GOT3 (cell line): ENCODE measurements at places on chromosomes 3 and 15.

DNA sequence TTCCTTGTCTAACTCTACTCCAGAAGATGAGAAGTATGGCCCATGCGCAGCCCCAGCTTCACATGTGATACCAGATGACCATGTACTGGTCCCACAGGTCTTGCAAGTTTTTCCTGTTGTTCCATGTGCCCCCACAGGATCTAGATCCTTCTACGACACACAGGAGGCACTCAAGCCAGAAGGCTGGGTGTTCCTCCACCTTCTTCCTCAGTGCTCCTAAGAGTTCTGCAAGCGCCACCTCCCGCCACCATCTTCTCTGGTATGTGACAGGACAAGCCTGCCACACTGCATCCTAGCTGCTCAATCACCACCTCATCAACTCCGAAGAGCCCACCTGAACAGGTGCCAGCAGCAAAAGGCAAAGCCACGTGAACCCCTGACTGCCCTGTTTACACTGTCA, 43.1 kb downstream of the XXYLT1 start:
- DNase-seq: no peak

DNA sequence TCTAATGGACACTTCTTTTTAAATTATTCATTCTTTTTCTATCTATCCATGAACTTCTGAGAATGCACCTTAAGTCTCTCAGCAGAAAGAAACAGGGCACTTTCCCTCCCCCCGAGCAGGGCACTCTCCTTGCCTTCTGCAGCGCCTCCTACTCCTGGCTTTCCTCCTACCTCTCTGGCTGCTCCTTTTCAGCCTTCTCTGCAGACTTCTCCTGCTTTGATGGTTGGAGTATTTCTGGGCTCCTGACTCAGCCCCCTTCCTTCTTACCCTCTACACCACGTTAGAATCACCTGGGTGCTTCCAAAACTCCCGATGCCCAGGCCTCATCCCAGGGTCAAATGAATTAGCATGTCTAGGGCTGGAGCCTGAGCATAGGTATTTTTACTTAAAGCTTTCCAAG, 3.4 kb downstream of the SCN5A start:
- DNase-seq: no peak

DNA sequence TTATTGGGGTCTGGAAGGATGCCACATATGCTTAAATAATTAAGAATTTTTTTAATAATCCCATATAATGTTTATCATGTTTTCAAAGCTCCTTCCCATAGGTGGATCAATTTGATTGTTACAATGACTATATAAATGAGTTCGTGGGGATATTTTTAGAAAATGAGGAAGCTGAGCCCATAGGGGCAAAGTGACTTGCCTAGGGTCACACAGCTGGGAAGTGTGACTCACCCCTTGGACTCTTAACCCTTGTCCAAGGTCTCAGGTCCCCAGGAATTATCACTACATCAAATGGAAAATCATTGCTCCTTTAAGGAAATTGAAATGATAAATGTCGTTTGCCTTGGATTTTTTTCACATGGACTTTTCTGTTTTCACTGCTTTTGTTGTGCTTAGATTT, 161.2 kb upstream of the RGMA start:
- DNase-seq: no peak

DNA sequence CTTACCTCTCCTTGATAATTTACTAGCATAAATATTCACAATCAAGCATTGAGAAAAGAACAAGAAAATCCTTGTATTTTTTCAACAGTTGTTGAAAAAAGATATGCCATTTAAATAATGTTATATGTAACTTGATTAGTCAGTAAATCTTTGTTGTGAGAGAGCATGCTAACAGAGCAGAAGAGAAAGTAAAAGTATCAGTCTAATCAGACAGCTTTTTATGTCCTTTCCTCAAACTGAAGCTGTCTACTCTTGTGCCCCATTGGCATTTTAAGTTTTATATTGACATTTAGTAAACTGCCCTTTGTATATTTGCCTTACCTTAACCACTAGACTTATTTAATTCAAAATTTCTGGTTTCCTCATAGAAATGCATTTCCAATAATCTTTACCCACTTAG, 668.7 kb downstream of the OTOL1 start:
- DNase-seq: no peak

DNA sequence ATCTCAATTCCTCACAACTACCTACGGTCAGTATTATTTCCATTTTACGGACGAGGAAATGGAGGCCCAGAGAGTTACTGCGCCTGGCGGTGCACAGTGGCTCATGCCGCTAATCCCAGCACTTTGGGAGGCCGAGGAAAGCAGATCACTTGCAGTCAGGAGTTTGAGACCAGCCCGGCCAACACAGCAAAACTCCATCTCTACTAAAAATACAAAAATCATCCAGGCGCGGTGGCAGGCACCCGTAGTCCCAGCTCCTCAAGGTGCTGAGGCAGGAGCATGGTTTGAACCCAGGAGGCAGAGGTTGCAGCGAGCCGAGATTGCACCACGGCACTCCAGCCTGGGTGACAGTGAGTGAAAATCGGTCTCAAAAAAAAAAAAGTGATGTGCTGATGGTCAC, 187.3 kb downstream of the XXYLT1 start:
- no peak for DNase-seq

GRCh38 chr3:63582943-63583500, 69.5 kb upstream of the SNTN start:
- DNase-seq: no peak

DNA sequence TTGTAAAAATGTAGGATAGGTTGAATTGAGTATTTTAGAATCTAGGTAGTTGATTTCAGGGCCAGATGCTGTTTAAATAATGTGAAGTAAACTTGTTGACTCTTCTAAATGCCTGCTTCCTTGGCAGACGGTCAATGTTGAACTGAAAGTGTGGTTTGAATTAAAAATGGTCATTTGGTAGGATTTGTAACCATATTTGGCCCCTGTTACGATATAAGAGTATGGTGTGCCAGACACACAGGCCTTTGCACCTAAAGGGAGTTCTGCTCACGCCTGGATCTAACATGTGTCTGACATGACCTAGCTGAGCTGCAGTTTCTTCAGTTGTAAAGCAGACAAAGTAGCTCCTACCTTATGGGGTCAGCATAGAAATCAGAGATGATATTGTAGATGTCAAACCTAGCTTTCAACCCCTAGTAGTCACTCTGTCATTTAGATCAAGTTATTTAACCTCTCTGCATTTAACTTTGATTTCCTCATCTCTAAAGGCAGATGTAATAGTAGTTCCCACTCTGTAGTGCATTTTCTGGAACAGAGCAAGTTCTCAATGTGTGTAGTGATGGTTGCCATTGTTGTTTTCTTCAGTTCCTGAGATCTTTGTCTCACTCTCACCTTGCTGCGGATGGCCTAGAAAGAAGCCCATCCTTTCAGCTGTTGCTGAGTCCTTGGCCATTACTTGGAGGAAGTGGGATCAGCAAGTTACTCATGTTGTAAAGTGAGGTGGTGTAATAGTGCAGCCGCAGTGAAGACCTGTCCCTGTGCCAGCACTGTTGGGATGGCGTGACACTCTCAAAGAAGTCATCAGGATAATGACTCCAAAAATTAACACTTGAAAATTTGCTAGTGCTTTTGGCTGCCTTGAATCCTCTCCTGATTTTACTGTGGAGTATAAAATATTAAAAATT, 90.2 kb downstream of the GHSR start:
- no peak for DNase-seq

- DNase-seq: no peak
These were observed 273.6 kb downstream of the FOXP1 start for GRCh38 chr3:71309886-71310285.

DNA sequence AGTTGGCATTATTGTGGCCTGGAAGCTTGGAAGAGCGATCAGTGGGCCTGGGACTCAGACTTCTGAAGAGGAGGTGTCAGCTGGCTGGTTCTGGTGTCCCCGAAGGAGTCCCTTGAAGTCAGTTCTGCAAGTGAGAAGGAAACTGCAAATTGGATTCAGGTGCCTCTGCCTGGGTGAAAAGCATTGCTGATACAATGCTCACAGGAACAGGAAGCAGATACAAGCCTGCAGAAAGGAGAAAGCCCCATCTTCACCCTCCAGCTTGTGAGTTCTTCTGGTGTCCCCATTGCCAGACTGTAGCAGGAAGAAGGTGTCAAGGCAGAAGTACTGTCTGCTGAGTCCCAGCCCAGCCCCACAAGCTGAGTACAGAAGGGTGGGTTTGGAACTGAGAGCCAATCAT, 271.3 kb downstream of the PLOD2 start:
- no peak for DNase-seq

GRCh38 chr15:22232675-22233074, 152.3 kb downstream of the OR4M2 start:
- no peak for DNase-seq

DNA sequence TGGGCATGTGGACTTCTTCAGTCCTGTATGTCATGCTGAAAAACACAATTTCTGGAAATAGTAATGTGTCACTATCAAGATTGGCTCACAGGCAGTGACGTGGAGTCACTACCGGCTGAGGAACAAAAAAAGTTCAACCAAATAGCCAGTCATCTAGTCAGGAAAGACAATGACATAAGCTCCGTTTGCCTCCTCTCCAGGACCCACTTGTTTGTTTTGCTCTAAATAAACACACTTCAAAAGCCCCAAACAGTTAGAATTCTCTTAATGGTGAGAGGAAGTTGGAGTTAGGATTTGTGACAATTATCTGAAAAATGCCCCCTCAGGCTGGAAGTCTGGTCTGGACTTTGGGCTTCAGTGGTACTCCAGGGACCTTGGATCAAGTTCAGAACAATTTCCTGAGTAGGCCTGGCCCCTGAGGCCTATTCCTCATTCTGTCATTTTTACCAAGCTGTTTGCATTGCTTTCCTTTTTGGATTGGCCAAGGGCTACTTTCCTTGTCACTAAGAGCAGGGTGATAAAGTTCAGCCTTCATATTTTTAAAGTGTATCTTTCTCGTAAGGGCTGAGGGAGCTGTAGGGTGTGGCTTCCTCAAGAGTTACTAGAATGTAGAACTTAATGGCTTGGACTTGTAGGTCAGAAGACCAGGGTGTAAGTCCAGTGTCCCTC, 98.9 kb downstream of the EOMES start:
- DNase-seq: no peak

- DNase-seq: no peak
These were observed 14.3 kb downstream of the ABCC5 start for GRCh38 chr3:184003187-184003967.

- no peak for DNase-seq
These were observed 31.4 kb downstream of the NBEAL2 start for GRCh38 chr3:47010910-47011309.

- DNase-seq: no peak
These were observed 56.0 kb upstream of the MITF start for GRCh38 chr3:69683082-69683806.

GRCh38 chr3:60190073-60190472, 1061.2 kb downstream of the FHIT start:
- DNase-seq: no peak

DNA sequence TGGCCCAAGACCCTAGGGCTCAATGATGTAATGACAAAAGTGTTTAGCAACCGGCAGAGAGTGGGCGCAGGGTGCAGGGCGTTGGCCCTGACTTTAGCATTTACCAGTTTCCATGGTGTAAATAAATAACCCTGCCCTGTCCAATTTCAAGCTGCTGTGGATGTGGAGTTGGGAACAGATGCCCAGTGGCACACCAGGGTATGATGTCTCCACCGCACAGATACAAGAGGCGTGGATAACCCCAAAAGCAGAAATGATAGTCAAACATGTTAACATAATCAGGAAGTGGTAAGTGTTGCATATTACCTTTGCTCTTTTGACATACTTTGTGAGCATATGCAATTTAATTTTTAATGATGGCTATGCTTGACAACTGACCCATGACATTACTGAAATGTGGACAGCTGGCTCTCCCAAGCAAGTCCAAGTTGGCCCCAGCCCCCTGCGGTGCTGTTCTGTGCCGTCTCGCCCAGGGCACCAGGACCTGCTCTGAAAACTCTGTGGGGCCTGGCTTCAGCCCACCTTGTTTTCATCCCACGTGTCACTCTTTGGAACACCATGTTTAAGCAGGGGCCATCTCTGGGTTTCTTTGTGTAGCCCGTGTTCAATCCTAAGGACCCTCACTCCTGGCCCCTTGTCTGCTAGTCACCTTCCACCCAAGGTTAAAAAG, 10.8 kb upstream of the ANPEP start:
- no peak for DNase-seq

GRCh38 chr3:186209810-186210752, 101.2 kb upstream of the ETV5 start:
- DNase-seq: peak; percentile 54

DNA sequence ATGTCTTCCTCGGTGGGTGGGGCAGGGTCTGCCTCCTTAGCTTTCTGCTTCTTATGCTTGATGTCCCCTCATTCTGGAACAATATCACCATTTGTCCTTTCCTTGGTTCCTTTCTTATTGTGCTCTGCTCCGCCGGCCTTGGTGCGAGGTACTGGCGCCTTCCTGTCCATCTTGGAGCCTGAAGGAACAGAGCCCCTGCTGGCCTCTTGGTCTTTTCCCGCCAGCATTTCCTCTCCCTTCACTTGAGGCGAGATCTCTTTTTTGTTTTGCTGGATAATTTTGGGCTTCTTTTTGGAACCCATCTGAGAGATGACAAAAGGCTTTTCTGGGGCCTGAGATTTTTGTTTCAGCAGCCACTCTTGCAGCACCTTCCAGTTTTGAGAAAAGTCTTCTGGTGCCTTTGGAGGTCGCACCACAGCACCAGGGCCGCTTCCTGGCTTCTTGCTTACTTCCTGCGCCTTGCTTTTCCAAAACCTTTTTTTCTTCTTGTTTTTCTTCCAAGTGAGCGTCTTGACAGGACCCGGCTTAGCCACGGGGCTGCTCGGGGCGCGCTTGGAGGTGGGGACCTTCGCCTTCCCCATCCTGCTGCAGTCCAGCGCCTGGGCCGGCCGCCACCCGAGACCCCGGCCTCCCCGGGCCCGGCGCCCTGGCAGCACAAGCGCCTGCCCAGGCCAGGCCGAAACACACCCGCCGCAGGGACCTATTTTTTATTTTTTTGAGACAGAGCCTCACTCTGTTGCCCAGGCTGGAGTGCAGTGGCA, 127.1 kb downstream of the KLF13 start:
- no peak for DNase-seq

DNA sequence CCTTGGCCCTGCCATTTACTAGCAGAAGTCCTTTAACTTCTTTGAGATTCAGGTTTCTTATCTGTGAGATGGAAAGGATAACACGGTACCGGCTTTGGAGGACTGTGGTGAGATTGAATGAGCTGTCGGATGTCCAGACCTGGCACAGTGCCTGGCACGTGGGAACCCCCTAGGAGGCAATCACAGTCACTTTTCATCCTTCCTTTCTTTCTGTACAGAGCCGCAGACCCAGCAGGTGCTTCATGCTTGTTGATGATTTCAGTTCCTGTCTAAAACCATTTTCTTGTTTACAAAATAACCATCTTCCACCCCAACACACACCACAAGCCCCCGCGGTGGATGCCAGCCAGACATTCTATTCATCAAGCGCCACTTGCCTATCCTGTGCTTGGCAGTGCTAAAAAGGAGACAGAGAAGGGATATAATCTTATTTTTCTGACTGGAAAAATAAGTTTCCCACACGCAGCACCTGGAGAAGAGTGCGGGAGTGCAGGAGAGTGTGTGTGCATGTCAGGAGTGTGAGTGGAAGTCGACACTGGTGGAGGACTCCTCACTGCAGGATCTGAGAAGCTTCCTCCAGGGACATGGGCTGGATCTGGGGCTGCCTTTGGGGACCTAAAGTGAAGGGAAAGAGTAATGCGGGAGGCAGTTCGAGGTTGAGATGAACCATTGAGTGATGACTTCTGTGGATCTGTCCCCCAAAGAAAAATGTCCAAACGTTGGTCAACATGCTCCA, 85.7 kb downstream of the ST6GAL1 start:
- no peak for DNase-seq

- no peak for DNase-seq
These were observed 27.6 kb downstream of the RFT1 start for GRCh38 chr3:53102601-53103147.
